Stimulated activated CD8-positive, alpha-beta memory T cell treated with anti-CD3 and anti-CD28 coated beads, Interleukin-15, amount 100 ng/mL, for 24 hours (primary cell): ENCODE measurements at places on chromosomes 16 and 17.

DNA sequence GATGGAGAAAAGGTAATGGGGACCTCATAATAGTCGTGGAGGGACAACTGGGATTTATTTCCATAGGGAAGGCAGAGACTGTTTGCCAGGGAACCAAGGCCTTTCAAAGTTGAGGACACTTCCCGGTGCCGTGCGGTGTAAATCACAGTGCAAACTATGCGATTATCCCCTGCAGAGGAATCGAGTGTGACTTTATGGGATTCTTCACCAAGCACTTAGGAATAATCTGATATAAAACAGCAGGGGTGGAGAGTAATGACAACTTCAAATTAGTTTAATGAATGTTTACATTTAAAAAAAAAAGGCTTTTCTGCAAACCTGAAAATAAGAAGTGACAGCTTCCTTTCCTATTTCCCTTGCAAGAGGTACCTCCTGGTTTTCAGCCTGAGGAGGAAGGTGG, 538.2 kb downstream of the MAF start:
- DNase-seq: no peak

- DNase-seq: no peak
These were observed 6.1 kb downstream of the ZG16 start for GRCh38 chr16:29784157-29784556.

DNA sequence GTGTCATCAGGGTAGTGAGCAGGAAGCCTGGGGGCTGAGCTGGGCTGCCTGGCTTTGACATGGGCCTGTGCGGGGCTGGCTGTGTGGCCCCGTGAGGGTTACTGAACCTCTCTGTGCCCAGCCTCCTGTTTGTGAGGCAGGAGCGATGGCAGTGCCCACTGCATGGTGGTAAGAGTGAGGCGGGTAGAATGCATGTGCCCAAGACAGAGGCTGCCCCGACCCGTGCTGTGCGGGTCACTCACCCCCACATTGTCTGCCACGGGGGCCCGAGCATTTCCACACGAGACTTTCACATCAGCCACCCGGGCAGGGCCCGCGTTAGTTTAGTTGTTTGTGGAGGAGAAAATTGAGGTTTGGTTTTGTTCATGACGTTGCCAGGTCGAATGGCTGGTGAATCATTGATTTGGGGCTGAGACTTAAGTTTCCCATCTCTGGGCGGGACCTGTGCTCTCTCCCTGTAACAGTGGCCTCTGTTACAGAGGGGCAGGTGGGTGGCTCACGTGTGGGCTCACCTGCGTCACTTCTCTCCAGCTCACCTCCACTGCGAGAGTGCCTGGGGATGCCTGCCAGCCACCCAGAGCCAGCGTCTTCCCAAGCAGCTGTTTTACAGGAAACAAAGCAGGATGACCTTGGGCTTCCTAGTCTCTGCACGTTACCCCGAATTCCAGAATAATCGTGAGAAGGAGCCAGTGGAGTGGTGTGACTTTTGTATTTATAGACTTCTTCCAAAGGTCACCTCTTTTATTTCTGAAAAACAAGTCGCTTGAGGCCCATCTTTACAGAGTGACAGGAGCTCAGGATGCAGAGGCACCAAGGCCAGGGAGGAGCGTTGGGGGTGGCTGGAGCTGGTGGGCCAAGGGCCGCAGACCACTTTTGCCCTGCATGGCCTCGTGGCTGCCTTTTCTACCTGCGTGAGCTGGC, 150.6 kb downstream of the RPTOR start:
- DNase-seq: no peak

DNA sequence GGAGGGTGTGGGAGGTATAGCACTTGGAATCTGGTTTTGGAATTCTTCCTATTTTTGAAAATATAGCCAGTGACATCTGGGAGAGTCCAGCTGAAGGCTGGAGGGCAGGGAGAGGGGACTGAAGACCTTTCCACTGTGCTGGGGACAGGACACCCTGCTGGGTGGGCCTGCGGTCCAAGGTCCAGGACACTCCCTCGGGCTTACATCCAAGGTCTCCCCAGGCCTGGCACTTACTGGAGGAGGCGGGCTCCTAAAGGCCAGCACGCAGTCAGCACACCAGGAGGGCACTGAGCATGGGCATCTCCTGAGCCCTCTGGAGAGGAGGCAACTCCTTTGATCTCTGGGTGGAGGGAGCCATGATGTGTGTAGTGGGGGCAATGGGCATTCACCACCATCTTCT, 35.5 kb upstream of the ETV4 start:
- no peak for DNase-seq

GRCh38 chr17:19724501-19725420, 8.4 kb upstream of the SLC47A2 start:
- DNase-seq: peak; percentile 6

DNA sequence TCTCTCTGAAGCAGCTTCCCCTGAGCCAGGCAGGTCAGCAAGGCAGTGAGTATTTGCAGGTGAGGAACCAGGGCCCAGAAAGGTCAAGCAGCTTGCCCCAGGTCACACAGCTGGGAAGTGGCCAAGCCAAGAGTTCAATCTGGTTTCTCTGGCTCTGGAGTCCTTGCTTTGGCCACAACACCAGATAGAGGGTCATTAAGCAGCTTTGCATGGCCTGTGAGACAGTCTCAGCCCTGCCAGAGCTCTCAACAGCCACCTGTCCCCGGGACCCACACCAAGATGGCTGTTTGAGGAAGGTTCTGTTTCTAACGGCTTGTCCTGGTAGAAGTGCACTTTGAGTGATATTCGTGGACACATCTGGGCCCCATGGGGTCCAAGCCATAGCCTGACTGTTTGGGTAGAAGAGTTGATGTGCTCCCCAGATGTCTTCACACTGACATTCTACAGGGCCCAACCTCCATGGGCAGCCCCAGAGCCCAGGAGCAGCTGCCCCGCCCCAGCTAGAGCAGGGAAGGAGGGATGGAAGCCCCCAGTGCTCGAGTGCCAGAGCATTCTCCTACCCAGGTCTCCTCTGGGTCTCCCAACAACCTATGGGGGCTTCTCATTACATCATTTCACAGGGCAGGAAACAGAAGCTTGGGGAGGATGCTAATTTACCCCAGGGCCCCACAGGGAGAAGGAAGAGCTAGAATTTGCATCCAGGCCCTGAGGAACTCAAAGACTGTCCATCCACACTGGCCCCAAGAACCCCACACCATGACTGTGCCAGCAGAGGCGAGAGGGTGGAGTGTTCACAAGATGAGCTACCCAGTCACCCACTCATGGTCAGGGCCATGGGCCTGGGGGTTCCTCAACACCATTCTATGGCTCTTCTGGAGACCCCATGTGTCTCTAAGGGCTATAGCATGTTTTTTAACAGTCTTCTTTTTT, 107.3 kb upstream of the CDH5 start:
- no peak for DNase-seq

GRCh38 chr17:4167786-4168185, 24.8 kb downstream of the CYB5D2 start:
- DNase-seq: no peak

DNA sequence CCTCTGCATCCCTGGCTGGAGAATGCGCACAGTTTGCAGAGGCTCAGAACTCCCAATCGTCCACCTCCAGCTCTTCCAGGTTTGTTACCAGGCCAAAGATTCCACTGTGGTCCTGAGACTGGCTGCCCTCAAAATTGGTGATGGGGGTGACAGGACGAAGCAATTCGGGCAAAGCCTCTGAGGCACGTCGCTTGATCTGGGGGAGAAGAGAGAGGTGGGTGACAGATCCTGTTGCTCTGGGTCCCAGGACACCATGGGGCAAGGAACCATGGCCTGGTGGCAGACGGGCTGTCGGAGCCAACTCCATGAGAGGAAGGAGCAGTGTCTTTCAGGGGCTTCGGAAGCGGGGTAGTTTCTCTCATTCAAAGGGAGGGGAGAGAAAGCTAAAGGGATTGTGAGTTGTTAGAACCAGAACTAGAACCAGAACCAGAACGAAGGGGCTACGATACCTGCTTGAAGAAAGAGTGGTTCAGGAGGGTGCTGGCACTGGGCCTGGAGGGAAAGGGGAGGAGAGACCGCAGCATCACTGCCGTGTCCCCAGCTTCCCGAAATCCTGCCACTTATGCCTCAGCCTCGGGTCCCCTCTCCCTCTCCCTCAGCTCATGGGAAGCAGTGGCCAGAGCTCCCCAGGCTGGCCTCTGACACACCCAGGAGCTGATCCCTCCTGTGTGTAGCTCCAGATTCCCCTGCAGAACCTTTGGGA, 3.8 kb upstream of the LIMD2 start:
- DNase-seq: no peak

- no peak for DNase-seq
These were observed 224.5 kb downstream of the ZNF423 start for GRCh38 chr16:49631187-49632041.

- no peak for DNase-seq
These were observed 2.1 kb downstream of the PRR35 start for GRCh38 chr16:561957-562938.

- DNase-seq: no peak
These were observed 411.7 kb downstream of the UTP18 start for GRCh38 chr17:51672065-51672464.

GRCh38 chr17:5500589-5501391, 14.4 kb downstream of the MIS12 start:
- DNase-seq: peak; percentile 42

DNA sequence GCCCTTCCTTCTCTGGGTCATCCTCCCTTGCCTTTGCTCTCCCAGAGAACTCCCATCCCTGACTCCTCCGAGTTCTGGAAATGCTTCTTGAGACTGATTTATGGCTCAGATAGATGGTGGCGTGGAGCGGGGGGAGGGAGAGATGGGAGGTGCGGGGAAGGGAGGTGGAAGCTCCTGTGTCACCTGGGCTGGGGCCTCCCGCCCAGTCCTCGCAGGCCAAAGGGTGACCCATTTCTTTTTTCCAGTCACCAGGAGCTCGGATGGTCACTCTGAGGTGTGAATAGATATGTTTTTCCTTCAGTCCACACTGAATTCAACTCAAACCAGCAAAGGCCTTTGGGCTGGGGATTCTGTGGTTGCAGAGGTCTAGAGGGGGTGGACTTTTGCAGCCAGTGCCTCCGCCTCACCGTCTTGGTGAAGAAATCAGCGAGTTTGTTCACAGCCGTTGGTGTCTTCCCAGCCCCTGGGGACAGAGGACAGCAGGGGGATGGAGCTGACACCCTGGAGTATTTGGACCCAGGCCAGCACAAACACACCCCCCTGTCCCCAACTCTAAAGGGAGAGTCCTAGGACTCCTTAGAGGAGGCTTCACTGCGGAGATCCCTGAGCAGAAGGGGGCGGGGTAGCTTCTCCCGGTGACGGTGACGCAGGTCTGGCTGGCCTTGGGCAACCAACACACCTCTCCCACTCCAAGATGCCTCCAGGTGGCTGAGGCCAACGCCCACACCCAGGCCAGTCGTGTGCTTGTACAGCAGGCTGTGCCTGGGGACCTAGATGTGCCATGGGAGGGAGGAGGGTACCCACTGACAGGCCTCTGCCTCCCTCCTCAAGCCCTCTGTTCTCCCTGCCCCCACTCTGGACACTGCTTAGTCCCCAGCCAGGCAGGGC, 80.6 kb downstream of the AMFR start:
- no peak for DNase-seq

- DNase-seq: no peak
These were observed 4.8 kb downstream of the GAA start for GRCh38 chr17:80106176-80106575.

- DNase-seq: no peak
These were observed 1.4 kb downstream of the TRAF4 start for GRCh38 chr17:28744972-28745785.

DNA sequence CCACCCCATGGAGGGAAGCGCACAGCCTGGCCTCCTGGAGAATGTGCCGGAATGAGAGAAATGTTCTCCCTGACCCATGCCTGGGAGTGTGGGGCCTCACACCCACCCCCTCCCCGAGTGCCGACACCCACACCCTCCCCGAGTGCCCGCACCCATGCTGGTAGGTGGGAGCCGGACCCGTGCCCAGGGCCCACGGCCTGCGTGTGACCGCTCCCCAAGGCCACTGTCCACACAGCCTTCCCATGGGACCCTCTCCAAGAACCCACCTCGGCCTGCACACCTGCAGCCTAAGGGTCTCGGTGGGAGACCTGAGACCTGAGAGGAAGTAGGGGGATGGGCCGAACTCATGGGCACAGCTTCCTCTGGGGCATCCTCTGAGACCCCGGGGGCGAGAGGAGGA, 3.3 kb upstream of the PVALEF start:
- DNase-seq: no peak

GRCh38 chr16:64704386-64704785, 417.5 kb downstream of the CDH11 start:
- DNase-seq: no peak

- no peak for DNase-seq
These were observed 42.4 kb upstream of the IL21R start for GRCh38 chr16:27359615-27360014.

DNA sequence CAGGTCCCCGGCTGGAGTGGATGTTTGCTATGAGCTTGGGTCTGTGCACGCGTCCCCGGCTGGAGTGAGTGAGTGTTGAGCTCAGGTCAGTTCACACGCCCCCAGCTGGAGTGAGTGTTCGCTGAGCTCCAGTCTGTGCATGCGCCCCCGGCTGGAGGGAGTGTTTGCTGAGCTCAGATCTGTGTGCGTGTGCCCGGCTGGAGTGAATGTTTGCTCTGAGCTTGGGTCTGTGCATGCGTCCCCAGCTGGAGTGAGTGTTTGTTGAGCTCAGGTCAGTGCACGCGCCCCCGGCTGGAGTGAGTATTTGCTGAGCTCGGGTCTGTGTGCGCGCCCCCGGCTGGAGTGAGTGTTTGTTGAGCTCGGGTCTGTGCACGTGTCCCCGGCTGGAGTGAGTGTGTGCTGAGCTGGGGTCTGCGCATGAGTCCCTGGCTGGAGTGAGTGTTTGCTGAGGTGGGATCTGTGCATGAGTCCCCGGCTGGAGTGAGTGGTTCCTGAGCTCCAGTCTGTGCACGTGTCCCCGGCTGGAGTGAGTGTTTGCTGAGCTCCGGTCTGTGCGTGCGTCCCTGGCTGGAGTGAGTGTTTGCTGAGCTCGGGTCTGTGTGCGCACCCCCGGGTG, 284.2 kb downstream of the SNX29 start:
- no peak for DNase-seq

- DNase-seq: no peak
These were observed 3.0 kb downstream of the CYLD start for GRCh38 chr16:50744881-50745280.

DNA sequence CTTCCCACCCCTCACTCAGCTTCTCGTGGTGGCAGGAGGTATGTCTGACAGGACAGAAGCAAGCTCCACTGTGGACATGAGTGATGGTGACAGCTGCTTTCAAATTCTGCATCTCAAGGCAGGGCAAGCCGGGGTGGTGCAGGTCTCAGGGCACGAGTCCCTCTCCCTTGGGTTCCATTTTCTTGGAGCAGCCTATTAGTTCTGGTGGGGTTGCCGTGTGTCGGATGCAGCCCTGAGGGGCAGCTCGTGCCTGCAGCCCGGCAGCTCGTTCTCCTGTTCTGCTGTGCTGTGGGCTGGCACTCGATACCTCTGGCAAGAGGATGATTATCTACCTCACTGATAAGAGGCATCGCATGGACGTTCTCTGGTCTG, 16.5 kb upstream of the CLEC18C start:
- no peak for DNase-seq

DNA sequence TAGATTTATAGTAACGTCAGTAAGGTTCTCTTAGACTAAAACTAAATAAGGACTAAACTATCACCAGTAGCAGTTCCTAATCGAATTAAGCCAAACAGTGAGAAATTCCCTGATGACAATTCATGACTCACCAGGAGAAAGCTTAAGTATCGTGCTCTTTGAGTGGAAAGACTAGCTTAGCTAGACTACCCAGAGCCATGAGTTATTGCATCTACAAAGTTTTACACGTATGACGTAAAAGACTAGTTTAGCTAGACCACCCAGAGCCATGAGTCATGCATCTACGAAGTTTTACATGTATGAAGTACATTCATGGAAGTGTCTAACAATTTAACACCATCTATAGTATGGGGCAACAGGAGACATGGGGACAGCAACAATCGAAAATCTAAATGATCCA, 36.6 kb downstream of the UBE2G1 start:
- DNase-seq: no peak

GRCh38 chr17:42060231-42060630, 9.8 kb upstream of the C17orf113 start:
- no peak for DNase-seq
